ENCODE measurements at places on chromosomes 7 and 10. TPM values are rescaled to one million over a fixed set of nuclear protein-coding genes. Genes with fewer than 3 reads are reported as not detected.

ANXA8L1 gene
- total RNA-seq = not detected

VTI1A gene
- total RNA-seq = 19.9 TPM

ECHS1 gene
- total RNA-seq = 69.2 TPM

PDZD7 gene
- total RNA-seq = 2.0 TPM

EGFR gene
- total RNA-seq = 29.3 TPM

SOSTDC1 gene
- total RNA-seq = not detected

MORN4 gene
- total RNA-seq = 4.2 TPM

GPR26 gene
- not detected for total RNA-seq

ASB15 gene
- not detected for total RNA-seq

TMEM176A gene
- under 0.01 TPM for total RNA-seq

RNF32 gene
- total RNA-seq = 0.23 TPM

LIMK1 gene
- 33.9 TPM for total RNA-seq

CALY gene
- not detected for total RNA-seq

PRSS1 gene
- total RNA-seq = not detected

HOXA5 gene
- not detected for total RNA-seq

CALML3 gene
- total RNA-seq = not detected

FAM25C gene
- total RNA-seq = not detected

NKX1-2 gene
- total RNA-seq = not detected

UPK3BL1 gene
- total RNA-seq = 5.4 TPM

GTPBP10 gene
- 17.9 TPM for total RNA-seq

ACTR3C gene
- total RNA-seq = 0.15 TPM

SCART1 gene
- total RNA-seq = 2.7 TPM

NUPR2 gene
- not detected for total RNA-seq

PLXDC2 gene
- total RNA-seq = 2.1 TPM

GIMAP7 gene
- total RNA-seq = 0.12 TPM

NRBF2 gene
- 15.6 TPM for total RNA-seq

GBF1 gene
- 24.4 TPM for total RNA-seq

GARIN1A gene
- 0.53 TPM for total RNA-seq

GBX1 gene
- not detected for total RNA-seq

ZNF736 gene
- total RNA-seq = 7.2 TPM

DHTKD1 gene
- 19.9 TPM for total RNA-seq

ASZ1 gene
- total RNA-seq = not detected

LAMB4 gene
- 0.12 TPM for total RNA-seq

OPALIN gene
- not detected for total RNA-seq

ACHE gene
- not detected for total RNA-seq

ETV1 gene
- total RNA-seq = 8.0 TPM

PCGF5 gene
- 50.4 TPM for total RNA-seq

OR6B1 gene
- not detected for total RNA-seq

WNT2 gene
- total RNA-seq = 0.08 TPM

SYCE1 gene
- not detected for total RNA-seq

ITPRID1 gene
- total RNA-seq = not detected

PNLIPRP2 gene
- total RNA-seq = not detected

DDC gene
- total RNA-seq = not detected

ERVW-1 gene
- not detected for total RNA-seq

CPN1 gene
- total RNA-seq = not detected

ABCF2 gene
- total RNA-seq = 39.8 TPM

OR6V1 gene
- not detected for total RNA-seq

ANKRD61 gene
- 0.35 TPM for total RNA-seq

ADARB2 gene
- not detected for total RNA-seq

PAX4 gene
- not detected for total RNA-seq

CABCOCO1 gene
- 0.60 TPM for total RNA-seq

DCLRE1C gene
- total RNA-seq = 19.0 TPM

MYPN gene
- total RNA-seq = not detected

DRGX gene
- total RNA-seq = not detected

GRID2IP gene
- not detected for total RNA-seq

AOC1 gene
- total RNA-seq = not detected

THSD7A gene
- total RNA-seq = 0.38 TPM

BTBD16 gene
- not detected for total RNA-seq
